ENCODE measurements at places on chromosomes 3 and 15. TPM values are rescaled to one million over a fixed set of nuclear protein-coding genes. Genes with fewer than 3 reads are reported as not detected.

GRCh38 chr3:71511037-71511436 lies 72.5 kb downstream of the FOXP1 start:
- DNase-seq, result no peak

RBP2 gene
- total RNA-seq, result not detected

RRP9 gene
- 80.6 TPM for total RNA-seq

- DNase-seq, result no peak
These were observed 330.8 kb upstream of the SEMA6D start for GRCh38 chr15:47386459-47386858.

PLCB2 gene
- total RNA-seq, result 13.9 TPM

SLC6A11 gene
- total RNA-seq, result 0.24 TPM

CPB1 gene
- total RNA-seq, result 0.07 TPM

- DNase-seq, result no peak
These were observed 153.5 kb downstream of the SV2B start for GRCh38 chr15:91253605-91254004.

- DNase-seq, result no peak
These were observed 8.3 kb downstream of the MAPKBP1 start for GRCh38 chr15:41782371-41783282.

CBLB gene
- 6.5 TPM for total RNA-seq

FSIP1 gene
- 0.15 TPM for total RNA-seq

MB21D2 gene
- 36.9 TPM for total RNA-seq

- no peak for DNase-seq
These were observed 457.4 kb downstream of the IGSF11 start for GRCh38 chr3:118577055-118577777.

LMAN1L gene
- total RNA-seq, result not detected

GRCh38 chr15:40879609-40880008 lies 5.6 kb upstream of the RHOV start:
- DNase-seq, result no peak

ARL14 gene
- 0.07 TPM for total RNA-seq

- DNase-seq, result no peak
These were observed 219.9 kb downstream of the GAP43 start for GRCh38 chr3:115843206-115843605.

CISH gene
- 1.6 TPM for total RNA-seq

DNA sequence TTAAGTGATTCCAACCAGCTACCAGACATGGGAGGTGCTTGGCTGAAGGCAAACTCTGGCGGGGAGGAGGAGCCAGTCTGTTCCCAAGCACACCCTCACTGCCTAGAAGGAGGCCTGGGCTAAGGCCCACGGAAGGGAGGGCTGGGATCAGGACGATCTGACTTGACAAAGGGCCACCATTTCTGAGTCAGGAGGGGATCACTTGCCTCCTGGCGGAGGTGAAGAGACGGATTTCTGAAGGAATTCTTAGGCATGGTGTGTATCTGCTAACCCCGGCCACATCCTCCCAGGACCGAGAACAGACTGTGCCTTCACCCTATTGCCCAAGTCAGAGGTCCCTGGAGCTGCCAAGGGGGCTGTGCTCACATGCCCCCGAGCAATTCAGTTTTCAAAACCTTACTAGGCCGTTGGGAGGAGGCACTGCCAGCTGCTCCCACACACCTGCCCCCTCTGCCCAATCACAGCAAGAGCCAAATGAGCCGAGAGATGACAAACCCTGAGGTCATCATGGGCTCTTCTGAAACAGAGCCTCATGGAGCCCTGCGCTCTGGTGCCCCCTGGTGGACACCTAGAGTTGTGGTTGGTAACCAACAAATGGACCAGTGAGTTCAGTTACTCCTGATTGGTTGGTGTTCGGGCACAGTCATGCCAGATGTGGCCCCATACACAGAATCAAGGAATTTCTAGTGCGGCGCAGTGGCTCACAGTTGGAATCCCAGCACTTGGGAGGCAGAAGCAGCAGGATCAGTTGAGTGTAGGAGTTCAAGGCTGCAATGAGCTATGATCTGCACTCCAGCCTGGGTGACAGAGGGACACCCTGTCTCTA lies 6.5 kb upstream of the TNK2 start:
- DNase-seq, result peak; percentile 93

DNA sequence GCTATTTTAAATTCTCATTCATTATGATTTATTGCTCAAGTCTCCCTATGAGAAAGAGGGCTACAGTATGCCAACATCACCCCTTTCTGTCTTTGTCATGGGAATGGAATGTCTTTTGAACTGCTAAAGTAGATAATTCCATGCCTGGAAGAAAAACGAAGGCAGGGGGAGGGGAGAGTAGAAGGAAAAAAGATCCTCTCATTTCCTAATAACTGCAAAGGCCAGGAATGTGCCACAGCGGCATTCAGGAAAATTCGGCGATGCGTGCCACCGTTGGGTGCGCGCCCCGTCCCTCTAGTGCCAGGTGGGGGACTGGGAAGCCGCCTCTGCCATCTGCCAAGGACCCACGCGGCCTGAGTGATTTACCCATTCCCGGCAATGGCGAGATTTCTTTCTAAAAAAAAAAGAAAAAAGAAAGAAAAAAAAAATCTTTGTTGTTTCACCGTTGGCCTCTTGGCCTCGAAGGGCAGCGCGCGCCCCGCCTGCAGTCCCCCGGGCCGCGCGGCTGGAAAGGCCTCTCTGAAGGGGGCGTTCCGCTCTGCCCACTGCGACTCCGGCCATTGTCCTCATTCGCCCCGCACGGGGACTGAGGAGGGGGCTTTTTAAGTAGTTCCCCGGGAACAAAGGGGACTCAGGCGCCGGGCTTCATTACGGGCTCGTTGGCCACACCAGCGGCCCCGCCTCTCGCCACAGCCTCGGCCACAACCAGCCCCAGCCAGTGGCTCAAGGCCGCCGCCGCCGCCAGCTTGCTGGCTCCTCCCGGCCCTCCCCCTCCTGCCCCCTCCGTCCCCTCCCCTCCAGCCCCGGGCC lies 54.5 kb downstream of the CPN2 start:
- DNase-seq, result peak; percentile 97

GRCh38 chr3:32913790-32914446 lies 37.5 kb upstream of the CCR4 start:
- peak; percentile 3 for DNase-seq

GRCh38 chr3:149016669-149017541 lies 25.6 kb downstream of the GYG1 start:
- DNase-seq, result no peak

DNA sequence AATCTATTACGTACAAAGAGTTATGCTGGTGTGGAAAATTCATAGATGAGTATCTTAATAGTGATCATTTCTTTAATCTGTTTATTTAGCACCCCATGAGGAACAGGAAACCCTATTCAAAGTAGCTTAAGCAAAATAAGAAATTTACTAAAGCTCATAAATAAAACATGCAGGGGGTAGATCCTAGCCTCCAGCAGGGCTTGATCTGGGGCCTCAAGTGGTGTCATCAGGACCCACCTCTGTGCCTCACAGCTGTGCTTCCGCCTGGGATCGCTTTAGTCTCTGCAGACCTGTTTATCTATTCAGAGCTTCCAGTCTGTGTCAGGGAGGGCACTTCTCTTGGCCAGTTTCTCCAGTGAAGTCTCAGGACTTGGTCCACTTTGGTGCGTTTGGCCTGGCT lies 171.0 kb upstream of the SLC24A5 start:
- DNase-seq, result no peak
